ENCODE measurements at places on chromosomes 3 and 15. TPM values are rescaled to one million over a fixed set of nuclear protein-coding genes. Genes with fewer than 3 reads are reported as not detected.

CTXN2 gene
- total RNA-seq, result not detected

APOD gene
- not detected for total RNA-seq

GOLGA8Q gene
- total RNA-seq, result not detected

CFAP92 gene
- 0.75 TPM for total RNA-seq

PTPRG gene
- not detected for total RNA-seq
